ENCODE measurements at places on chromosomes 5 and 9.

GRCh38 chr9:131731644-131732043, 8.2 kb downstream of the RAPGEF1 start:
- DNase-seq: no peak

- no peak for DNase-seq
These were observed 242.6 kb downstream of the DENND1A start for GRCh38 chr9:123687246-123687751.

- no peak for DNase-seq
These were observed 1.3 kb upstream of the SLC22A5 start for GRCh38 chr5:132368186-132368585.

GRCh38 chr5:120576588-120576987, 112.5 kb downstream of the PRR16 start:
- DNase-seq: no peak

- no peak for DNase-seq
These were observed 655.2 kb upstream of the RIOK2 start for GRCh38 chr5:97838214-97838613.

DNA sequence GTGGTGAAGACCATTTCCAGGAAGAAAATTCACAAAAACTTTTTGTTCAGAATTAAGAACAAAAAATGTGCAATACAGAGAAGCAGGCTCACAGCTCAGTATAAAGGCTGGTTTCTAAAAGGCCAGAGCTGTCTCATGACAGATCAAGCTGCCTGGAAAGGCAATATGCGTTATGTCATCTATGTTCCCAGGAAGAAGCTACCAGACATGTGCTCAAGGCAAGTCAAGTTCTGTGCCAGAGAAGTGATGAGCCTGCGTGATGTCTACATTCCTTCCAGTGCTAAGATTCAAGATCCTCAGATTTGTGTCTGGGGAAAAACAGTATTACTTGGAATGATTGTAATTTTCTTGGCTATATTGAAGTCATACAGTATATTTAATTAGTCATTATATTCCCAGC, 104.3 kb downstream of the PDE4D start:
- no peak for DNase-seq

DNA sequence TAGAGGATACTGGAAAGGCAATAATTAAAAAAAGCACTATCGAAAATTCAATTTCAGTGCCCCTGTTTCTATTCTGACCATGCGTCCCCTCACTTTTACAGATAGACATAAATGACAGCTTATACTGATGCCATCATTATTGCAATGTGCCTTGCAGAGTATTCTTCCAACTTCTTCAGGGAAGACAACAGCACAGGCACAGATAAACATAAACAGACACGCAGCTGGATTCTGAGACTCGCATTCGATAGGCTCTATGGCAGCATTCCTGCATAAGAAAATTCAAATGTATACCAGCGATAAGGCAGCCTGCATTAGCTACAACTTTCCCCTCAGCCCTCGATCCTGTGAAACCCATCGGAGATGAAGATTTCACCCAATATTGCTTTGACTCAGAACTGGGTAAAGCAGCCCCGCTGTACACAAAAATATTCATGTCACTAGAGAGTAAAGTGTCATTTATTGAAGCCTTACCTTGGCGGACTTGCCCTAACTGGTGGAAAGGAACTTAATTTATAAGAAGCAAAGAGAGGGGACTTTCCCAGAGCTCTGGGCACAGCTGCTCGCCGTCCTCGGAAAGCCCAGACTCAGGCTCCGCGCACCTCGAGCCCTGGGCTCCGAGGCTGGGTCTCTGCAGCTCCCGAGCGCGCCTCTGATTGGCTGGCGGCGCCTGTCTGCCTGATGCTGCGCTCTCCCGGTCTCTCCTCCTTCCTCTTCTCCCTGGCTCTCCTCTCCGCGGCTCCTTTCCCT, at the start of gene CDH18:
TSS of gene CDH18 (minus strand) at position 589 of the 750 bp plus-strand sequence. CDS start 149,214 bp downstream, outside the sequence.
- DNase-seq: no peak

DNA sequence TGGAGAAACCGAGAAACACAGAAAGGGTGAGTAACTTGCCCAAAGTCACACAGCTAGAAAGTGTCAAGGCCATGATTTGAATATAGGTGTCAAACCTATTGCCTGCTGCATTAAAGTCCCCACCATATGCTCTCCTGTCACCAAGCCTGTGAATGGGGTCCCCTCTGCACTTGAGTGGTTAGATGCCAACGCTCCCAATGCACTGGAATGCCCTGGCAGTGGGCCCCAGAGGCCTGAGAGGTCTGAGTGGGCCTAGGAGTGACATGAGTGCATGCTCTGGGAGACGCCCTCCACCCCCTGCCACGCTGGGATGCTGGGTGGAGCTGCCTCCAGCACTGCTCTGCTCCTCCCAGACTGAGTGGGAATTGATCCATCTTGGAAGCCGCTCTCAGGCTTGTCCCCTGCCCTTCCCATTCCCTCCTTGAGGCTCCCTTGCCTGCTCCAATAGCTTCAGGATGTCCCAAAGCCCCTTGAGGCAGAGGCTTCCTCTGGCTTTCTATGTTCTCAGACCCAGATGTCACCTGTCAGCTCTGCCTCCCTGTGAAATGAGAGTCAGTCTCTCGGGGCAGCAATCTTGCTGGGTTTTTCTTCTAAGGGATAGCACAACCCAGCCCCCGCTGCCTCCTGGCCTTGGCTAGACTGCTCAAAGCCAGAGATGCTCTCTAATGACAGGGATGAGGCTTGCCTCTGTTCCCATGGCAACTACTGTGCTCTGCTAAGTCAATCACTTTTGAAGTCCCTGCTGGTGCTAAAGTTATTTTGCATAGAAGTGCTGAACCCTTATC, 6.6 kb upstream of the ARSI start:
- DNase-seq: no peak

- DNase-seq: no peak
These were observed 58.0 kb downstream of the ZNF510 start for GRCh38 chr9:96719921-96720320.

DNA sequence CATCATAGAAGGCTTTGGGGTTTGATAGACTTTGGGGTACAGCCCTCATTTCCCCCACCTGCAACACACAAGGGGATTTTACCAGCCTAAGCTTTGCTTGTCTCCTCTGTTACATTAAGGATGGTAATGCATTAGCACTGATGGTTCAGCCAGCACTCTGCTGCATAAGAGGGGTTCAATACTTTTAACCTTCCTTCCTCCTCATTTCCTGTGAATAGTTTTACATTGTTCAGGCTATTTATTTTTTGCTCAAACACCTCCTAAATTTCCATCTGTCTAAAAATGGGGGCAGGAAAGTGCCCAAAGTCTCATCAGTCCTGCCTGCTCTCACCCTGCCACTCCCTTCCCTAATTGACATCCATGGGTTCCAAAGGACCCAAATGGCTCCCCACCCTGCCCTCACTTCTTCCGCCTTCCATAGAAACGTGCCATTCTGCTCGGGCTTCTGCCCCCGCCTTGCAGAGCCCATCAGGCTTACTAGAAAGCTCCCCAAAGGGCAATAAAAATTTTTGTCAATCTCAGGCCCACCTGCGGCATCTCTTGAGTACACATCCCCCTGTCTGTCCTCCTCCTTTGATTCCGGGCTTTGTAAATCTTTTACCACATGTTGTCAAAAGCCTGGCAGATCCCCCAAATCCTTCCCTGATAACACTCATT, 239.5 kb upstream of the SLC24A2 start:
- no peak for DNase-seq

- DNase-seq: no peak
These were observed 130.7 kb downstream of the TRIM32 start for GRCh38 chr9:116817762-116818161.

- DNase-seq: no peak
These were observed 41.3 kb upstream of the MEF2C start for GRCh38 chr5:88924330-88924657.

GRCh38 chr9:14097666-14098415, 216.1 kb downstream of the NFIB start:
- DNase-seq: no peak

GRCh38 chr9:86116425-86116824, 17.1 kb upstream of the GOLM1 start:
- DNase-seq: no peak

GRCh38 chr5:110115503-110115902, 425.8 kb downstream of the MAN2A1 start:
- no peak for DNase-seq

DNA sequence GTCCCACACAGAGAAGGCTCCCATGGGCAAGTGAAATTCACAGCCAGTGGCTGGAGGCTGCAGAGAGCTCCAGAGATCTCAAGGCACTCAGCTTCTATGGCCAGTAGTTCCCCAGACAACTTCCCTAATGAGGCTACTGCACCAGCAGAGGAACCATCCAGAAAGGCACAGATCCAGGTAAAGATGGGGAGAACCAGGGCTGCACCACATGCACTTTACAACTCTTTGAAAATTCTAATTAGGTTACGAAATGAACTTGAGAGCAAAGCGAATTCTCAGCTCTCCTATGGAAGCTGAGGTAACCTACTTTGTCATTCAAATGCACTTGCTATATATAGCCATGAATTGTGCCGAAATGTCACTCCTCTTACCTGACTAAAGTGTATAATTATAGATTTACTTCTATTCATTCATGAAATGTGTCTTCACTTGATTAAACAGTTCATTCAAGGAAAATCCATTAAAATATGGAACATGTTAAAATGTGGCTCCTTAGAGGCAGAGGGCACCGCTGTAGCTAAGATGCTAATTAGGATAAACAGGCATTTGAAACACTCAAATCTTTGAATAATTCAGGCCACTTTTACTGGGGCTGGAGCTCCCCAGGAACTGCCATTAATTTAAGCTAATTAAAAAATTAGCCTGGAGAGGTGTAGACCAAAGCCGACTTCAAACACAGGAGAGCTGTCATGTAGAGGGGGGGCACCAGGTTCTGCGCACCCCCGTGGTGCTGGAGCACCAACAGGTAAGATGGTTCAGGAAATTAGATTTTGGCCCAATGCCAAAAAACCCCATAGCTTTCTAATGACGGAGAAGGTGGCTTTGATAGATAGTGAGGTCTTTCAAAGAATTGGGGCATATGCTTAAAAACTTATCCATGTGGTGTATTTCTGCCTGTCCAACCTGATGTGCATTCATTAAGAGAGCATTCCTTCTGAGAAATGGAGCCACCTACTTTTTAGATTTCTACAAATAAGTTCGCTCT, 204.1 kb downstream of the GABBR2 start:
- no peak for DNase-seq

DNA sequence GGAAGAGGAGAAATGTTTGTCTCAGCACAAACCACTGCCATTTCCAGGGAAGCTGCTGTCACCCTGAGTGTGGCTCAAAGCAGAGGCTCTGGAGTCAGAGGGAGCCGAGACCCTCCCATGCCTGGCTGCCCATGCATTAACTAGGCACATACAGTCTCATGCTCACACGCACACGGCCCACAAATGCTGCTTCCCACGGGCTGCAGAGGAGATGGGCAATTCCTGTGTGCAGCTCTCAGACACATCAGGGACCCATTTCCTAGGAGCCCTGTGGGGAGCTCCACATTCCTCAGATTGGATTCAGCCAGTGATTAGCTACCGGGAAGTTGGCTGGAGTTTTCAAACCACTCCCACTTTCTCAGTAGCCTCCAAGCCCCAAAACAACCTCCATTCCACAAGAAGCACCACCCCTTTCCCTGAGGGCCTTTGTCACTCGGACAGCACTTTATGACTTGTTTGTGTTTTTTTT, 9.1 kb upstream of the PTGES start:
- DNase-seq: no peak

DNA sequence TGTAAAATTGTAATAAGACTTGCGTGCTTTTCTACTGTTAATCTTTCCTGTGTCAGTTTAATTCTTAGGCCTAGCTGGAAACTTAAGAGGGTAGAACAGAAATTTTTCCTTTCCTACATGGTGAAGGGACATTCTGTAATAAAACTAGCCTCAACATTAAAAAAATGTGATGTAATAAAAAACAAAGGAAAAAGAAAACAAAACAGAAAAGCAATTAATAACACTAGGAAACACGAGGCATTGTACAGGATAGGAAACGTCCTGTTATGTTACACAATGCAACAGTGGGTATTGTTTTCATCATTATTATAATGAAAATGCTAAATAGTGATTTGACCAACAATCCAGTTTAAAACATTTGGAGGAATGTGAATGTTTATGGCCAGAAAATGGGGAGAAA, 47.8 kb downstream of the FXN start:
- DNase-seq: no peak

DNA sequence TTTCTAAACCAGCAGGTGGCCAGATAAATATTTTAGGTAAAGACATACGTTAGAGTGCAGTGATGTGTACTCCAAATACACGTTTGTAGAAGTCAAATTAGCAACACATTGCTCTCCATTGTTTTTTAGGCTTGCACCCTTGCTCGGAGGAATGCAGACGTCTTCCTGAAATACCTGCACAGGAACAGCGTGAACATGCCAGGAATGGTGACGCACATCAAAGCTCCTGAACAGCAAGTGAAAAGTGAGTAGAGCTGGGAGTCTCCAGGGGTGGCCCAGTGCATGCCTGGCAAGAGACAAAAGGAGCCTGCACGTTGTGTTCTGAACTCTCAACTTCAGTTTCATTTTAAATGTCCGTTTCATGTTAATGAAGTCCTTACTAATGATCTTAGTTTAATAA, 207.5 kb upstream of the OTULINL start:
- DNase-seq: no peak

GRCh38 chr5:97096191-97096590, 46.2 kb downstream of the LIX1 start:
- DNase-seq: no peak

DNA sequence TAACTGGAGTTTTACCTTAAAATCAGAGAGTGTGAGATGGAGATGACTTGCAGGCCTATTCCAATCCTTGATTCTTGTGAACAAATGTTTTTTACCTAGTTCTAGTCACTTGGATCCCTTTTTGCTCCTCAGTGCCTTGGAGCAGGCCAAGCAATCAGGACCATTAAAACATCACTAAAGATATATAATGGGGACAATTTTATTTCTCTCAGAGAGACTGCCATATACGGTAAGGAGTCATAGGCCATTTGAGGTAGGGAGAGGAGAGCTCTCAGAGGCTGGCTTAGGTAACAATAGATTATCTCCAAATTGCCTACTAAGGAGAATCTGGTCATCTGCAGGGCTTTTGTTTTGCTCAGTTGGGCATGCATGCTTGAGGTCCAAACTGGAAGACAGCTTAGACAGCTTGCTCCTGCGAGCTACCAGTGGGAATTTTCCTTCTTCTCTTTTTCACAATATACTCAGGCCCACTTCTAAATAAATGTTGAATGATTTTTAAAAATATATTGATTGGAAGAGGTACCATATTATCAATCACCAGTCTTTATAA, 44.0 kb downstream of the FREM1 start:
- DNase-seq: no peak

- DNase-seq: no peak
These were observed 25.1 kb downstream of the RNF145 start for GRCh38 chr5:159184236-159184635.

Data from CD4-positive, alpha-beta T cell (primary cell).